ENCODE measurements at places on chromosomes 1 and 21.

DNA sequence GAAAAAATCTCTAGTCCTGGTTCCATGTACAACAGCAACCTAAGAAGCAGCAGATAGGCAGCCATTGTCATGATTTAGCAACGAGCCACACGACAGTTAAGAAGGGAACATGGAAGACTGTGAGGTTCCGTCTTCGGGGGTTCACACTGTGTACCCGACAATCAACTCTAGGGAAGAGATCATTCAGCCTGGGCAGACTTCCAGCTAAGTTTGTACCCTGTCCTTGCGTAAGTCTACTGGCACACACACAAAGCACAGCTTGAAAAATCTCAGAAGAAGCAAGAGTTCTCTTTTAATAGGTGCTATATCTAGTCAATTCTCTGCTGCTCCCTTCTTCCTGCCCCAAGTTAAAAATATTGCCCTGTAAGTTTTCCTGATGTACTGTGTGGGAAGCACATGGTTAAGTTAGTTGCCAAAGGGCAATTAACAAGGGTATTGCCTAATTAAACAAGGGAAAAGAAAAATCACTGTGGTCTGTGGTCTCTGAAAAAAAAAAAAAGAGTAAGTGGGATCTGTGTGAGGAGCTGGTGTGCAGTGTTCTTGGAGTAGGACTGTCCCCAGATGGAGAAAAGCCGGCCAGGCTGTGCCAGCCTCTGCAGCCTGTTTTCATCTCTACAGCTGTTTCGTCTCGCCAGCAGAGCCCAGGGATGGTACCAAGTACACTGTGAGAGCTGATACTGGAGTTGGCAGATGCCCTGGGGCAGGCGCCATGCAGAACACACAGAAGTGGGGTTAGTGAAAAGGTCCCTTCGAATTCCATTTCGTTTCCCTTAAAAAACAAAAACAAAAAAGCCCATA lies 6.4 kb upstream of the MYBPHL start:
- DNase-seq: no peak

- DNase-seq: no peak
These were observed 78.3 kb upstream of the BARHL2 start for GRCh38 chr1:90795431-90795830.

DNA sequence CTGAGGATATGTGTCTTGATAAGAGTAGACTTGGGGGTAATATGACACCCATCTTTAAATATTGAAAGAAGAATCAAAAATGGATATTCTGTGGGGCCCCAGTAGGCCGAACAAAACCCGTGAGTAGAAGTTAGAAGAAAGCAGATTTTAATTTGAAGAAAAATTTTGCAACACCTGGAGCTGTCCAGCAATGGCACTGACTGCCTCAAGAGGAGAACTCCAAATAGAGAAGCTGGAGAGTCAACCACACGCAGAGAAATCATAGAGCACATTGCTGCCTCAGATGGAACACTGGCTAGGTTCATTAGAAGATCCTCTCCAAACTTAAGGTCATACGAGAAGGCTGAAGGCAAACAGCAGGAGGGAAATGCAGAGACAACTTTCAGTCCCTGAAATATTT lies 6.8 kb downstream of the NHLH1 start:
- no peak for DNase-seq

DNA sequence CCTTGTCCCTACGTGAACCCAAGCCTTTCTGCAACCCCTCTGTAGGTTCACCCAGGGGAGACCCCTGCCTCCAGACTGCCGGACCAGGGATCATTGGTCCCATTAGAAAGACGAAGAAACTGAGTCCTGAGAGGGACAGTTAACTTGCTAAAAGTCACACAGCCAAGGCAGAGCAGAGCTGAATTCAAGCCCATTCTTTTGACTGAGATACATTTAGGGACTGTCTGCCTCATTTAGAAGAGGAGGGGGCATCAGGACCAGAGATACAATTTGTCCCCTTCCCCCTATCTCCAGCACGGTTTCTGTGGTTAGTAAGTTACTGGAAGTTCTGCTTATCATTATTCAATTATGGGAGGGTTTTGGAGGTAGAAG lies 19.1 kb downstream of the KCNQ4 start:
- no peak for DNase-seq

- DNase-seq: no peak
These were observed 3.0 kb upstream of the MDM4 start for GRCh38 chr1:204513117-204513716.

Data from non-pigmented ciliary epithelial cell (primary cell).